Activated CD8-positive, alpha-beta memory T cell treated with anti-CD3 and anti-CD28 coated beads, Interleukin-2, amount 50 U/mL, for 4 hours (primary cell): ENCODE measurements at places on chromosomes 5 and 9.
A peak's percentile ranks its signal among the peaks of the same experiment; 100 is the strongest.

DNA sequence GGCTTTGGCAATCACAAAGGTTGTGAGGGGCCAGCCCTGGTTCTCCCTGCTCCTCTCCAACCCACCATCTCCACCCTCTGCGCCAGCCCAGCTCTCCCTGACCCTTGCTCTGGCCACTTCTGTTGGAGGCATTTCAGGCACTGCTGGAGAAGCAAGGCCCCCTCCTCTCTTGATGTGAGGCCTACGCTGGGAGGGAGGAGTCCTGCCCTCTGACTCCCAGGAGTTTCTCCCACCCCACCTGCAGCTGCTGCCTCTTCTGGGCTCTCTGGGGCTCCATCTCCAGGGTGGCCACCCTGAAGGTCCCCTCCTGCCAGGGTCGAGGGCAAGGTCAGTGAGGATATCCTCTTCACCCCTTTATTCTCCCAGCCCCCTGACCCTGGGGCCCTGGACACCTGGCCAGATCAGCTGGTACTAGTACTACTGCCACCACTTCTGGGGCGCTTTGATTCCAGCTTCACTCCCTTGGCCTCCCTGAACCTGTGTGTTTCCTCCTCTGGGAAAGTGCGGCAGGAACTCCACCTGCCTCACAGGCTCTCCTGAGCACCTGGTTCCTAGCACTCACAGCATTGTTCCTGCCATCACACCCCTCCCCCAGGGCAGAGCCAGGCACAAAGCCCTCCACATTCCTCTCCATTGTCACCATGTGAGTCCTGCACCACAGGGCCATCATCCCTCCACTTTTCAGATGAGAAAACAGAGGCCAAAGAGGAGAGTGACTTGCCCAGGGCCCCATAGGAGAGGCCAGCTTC is 23.8 kb upstream of the TDRD7 start:
- DNase-seq: no peak

GRCh38 chr5:133698646-133699526 is 86.5 kb upstream of the FSTL4 start:
- no peak for DNase-seq

GRCh38 chr5:107619781-107620180 is 51.0 kb downstream of the EFNA5 start:
- DNase-seq: no peak

DNA sequence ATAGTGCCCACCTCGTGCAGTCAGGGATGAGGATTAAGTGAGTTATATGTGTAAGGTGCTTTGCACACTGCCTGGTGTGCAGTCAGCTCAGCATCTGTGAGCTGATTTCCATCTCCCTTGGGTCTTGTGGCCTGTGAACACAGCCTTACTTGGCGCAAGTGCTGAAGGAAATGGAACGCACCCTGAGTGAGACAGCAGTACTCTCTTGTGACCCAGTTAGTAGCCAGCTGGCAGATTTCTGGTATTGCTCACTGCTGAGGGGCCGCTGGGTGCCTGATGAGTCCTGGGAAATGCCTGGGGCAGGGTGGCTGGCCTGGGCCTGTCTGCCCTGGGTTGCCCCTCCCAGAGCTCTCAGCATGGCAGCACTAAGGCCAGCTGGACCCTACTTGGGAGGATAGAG is 90.9 kb upstream of the BOD1 start:
- no peak for DNase-seq

GRCh38 chr9:15543047-15543813 is 9.6 kb upstream of the CCDC171 start:
- no peak for DNase-seq

DNA sequence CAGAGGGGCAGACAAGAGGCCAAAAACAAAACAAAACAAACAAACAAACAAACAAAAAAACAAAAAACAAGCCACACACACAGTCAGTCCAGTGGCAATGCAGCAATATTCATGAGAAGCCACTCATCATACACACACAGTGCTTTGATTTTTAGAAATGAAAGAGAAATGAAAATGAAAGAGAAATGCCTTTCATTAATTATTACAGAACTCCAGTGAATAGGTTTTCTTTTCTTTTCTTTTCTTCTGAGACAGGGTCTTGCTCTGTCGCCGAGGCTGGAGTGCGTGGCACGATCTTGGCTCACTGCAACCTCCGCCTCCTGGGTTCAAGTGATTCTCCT is 36.9 kb downstream of the SPRY4 start:
- no peak for DNase-seq

DNA sequence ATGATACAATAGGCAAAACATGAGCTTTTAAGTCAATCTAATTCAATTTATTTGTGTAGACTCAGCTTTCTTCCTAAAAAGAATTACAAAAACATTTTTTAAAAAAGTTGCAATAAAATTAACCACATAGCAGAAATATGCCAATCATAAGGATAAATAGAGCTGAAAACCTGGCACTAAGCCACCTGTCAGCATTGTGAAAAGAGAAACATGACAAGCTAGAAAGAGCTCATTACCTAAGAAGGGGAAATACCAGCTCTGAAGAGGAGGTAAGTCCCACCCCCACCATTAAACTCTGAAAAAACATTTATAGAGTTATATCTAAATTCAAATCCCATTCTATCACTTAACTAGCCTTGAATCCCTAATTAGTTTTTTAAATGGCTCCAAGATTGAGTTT is 372.9 kb downstream of the OSTF1 start:
- DNase-seq: no peak

GRCh38 chr5:62812621-62813255 is 234.1 kb downstream of the LRRC70 start:
- DNase-seq: no peak

DNA sequence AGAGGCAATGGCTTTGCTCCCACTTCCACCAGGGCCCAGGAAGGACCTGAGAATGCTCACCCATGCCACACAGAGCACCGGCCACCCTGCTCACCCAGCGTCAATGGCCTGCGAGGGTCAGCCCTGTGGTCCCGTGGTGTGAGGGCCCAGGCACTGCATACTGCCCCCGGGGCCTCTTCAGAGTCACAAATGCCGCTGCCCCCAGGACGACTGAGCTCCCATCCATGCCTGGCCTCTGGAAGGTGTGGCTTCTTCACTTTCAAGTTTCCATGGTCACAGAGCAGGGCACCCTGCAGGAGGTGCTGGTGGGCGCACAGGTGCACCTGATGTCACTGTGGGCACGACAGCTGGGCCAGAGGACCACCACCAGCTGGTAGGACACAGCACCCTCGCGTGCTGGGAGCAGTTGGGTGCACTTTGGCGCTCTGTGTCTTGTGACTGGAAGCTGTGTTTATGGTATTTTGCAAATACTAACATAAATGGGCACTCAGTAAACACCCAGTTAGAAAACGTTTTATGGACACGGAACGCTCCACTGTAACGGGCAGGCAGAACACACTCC is 12.5 kb upstream of the ZDHHC11 start:
- no peak for DNase-seq

DNA sequence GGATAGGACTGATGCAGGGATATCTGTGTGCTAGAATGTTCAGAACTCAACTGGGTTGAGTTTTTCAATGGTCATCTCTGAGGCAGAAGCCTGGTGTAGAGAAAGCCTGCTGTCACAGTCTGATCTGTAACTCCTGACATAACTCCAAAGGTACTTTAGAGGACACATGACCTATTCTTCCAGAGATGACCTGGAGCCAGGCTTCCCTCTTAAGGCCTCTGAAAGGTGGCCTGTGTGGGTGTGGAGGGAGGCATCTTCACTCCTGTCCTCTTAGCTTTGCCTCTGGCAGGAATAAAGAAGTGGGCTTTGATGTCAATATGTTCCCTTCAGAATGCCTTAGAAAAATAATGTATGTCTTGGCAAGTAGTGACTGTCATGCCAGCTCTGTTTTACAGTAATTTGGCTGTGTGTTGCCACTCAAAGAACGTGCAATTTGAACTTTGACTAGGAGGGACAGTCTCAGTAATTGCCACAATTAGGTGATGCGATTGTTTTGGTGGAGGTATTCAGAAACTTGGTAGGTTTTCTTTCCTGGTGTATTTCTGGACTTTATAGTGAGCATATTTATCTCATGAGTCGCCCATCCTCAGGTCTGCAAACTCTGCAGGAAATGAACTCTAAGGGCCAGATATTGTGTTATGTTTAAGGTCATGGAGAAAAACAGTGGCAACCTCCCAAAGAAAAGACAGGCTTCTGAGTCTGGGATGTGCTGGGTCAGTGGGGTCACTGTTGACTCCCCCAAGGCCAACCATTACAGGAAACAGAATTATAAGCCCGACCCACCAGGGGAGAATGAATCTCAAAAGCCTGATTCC is 3.2 kb upstream of the C5orf63 start:
- DNase-seq: no peak

GRCh38 chr5:103889500-103890209 is 327.1 kb upstream of the NUDT12 start:
- no peak for DNase-seq

DNA sequence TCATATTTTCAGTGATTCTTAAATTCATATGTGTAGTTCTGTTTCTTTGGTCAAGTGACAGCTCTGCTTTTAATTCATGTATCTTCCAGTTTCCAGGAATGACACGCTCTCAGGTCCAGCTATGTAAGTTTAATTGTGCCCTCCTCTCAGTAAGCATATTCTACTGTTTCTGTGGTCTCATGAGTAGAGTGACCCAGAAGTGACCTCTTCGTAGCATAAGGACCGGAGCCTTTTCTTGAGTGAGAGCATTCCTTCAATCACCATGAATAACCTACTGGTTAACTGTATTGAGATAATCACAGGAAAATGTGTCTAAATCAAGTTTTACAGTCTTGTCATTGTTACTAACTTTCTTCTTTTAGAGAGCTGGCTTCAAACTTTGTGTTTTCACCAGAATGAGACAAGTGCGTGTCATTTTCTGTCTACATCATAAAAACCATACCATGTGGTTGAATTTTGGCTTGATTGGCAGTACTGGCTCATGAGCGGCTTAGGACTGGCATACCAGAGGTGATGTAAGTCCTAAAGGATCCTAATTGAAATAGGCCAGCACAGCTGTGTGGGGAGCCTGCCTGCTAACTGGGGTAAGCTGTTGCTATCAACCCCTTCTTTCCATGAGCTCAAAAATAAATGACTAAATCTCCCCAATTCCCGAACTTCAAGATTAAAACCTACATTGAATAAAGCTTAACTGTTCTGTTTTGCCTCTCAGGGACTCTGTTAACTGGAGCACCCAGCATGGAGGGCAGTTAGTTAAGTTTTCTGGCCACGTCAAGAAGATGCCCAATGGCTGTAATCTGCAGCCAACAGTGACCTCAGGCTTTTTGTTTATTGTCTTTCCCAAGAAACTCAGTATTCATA is 4.8 kb downstream of the ADAMTSL1 start:
- DNase-seq: no peak

- DNase-seq: no peak
Measured at GRCh38 chr9:89037346-89037745, 46.1 kb downstream of the S1PR3 start.

DNA sequence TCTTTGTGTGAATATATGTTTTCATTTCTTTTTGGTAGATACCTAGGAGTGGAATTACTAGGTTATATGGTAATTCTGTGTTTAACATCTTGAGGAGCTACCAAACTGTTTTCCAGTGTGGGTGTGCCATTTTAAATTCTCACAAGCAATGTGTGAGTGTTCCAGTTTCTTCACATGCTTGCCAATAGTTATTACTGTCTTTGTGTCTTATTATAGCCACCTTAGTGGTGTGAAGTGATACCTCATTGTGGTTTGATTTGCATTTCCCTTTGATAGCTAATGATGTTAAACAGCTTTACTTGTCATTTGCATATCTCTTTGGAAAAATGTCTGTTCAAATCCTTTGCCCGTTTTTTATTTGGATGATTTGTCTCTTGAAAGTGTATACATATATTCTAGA is 513.0 kb downstream of the TMEM38B start:
- DNase-seq: no peak

GRCh38 chr9:86585422-86586143 is 231.4 kb upstream of the TUT7 start:
- DNase-seq: no peak

DNA sequence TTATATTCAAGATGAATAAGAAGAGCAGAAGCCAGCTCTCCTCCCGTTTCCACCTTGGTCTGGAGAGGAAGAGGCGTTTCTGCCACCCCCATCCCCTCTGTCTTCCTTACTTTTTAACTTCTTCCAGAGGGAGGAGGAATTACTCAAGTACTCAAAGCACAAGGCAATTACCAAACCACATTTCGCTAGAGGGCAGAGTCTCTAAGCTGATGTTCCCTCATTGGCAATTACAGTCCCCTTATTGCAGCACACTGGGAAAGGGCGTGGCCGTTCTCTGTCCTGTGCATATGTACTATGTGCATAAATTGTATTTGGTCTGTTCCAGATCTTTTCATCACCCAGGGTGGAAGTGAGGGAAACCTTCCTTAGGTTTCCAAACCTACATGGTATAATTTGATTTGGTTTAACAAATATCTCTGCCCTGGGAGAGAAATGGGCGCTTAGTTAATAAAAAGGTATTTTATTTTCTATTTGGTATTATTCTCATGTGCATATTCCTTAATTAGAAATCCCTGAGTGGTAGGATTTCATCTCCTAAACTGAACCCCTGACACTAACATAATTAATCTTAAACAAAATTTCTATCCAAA is 29.8 kb upstream of the ALDOB start:
- no peak for DNase-seq

DNA sequence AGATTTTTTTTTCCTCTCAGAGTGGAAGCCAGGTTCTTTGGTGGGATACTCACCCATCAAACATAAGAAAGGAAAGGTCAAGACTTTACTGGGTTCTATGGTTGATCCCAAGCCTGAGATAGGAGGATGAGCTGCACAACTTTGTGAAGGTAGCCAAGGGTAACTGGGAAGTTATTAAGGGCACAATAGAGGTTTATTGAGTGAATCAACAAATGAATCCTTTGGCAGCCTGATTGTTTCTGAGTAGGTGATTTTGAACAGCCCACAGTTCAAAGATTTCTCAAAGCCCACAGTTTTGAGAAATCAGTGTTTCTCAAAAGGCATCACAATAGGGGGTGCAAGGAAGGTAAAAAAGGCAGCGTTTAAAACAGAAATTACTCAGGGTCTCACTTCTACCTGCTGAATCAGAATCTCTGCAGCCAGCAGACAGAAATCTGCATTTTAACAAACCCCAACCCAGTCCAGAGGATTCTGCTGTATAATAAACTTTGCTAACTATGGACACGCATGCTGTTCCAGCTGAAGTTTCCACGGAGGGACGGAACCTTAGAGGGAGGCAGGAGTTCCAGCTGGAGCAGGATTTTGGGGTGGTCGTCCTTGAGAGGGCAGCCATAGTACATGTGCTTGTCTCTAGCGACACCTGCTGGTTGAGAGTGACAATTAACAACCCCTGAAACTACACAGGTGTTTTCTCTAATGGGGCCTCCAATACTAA is 32.7 kb upstream of the FSD1L start:
- peak; percentile 64 for DNase-seq

- no peak for DNase-seq
Measured at GRCh38 chr9:35832814-35833213, 3.8 kb downstream of the TMEM8B start.

GRCh38 chr9:114757395-114757794 is 48.4 kb downstream of the TNFSF15 start:
- no peak for DNase-seq

DNA sequence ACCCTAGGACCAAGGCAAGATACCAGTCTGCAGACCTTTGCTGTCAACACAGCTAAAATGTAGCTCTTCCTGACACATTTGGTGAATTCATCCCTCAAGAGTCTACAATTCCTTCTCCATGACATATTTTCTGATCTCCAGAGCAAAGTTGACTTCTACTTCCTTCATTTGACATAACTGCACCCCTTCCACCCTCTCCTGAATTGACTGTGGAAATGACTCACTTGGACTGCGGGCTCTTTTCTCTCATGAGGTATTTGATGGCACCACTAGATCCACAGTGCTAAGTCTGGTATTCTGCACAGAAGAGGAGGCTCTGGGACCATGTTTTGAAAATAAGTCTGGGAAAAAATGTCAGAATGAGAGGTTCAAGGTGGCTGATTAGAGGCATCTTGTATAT is 338.4 kb upstream of the TRPC7 start:
- DNase-seq: no peak

GRCh38 chr9:75418518-75418917 is 330.2 kb downstream of the OSTF1 start:
- DNase-seq: no peak
